ENCODE measurements at places on chromosomes 4 and X.
A peak's percentile ranks its signal among the peaks of the same experiment; 100 is the strongest.

DNA sequence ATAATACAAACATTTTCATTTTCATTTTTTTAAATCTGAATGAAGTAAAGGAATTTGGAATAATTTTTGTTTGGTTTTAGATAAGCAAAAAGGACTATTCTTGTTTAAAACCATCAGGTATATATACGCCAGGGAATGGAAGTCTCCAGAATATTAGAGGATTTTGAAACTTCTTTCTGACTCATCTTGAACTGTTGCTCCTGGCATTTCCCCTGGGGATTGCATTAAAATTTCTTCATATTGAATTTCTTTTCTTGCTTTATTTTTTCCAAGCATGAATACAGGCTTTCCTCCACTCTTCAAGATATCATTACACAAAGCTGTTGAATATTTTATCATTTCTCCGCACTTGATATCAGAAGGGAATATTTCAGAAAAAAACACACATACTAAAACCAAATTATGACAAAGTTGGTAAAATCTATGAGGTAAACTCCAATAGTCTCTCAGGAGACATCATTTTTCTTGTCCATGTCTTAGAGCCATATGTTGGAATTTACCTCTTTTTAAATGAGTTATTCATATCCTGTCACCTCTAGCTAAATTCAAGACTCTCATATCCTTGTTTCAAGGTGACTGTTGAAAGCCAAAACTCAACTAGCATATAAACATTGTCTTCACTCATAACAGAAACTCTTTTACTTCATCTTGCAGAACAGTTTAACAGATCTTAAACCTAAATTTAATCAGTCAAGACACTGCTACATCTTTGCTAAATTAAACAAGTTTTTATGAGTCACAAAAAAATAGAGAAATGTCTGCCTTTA is 20.7 kb upstream of the CSN1S1 start:
- no peak for DNase-seq

- DNase-seq: no peak
Observed at GRCh38 chr4:76441881-76442280, 6.9 kb downstream of the SHROOM3 start.

GRCh38 chr4:185880571-185880970 is 68.6 kb upstream of the SORBS2 start:
- no peak for DNase-seq

GRCh38 chrX:13463608-13464007 is 105.8 kb upstream of the EGFL6 start:
- DNase-seq: peak; percentile 34

- DNase-seq: no peak
Observed at GRCh38 chrX:154327038-154327820, 31.6 kb downstream of the TKTL1 start.

DNA sequence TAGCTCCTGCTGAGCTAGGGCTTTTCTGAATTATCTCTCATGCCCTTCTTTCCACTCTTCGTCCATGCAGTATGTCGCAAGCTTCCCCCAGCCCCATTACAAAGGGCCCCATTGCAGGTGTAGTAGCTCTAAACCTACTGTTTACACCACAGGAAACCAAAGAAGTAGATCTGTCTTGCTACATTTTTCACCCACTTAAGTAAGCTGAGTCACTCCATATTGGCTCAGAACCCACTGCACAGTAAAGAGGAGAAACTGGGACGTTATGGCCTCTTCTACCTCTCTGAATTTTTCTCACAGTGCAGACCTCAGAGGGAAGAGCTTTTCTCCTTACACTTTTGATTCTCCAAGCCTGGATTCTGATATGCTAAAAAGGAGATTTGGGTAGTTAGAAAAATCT is 200.2 kb downstream of the SMARCA1 start:
- DNase-seq: no peak

DNA sequence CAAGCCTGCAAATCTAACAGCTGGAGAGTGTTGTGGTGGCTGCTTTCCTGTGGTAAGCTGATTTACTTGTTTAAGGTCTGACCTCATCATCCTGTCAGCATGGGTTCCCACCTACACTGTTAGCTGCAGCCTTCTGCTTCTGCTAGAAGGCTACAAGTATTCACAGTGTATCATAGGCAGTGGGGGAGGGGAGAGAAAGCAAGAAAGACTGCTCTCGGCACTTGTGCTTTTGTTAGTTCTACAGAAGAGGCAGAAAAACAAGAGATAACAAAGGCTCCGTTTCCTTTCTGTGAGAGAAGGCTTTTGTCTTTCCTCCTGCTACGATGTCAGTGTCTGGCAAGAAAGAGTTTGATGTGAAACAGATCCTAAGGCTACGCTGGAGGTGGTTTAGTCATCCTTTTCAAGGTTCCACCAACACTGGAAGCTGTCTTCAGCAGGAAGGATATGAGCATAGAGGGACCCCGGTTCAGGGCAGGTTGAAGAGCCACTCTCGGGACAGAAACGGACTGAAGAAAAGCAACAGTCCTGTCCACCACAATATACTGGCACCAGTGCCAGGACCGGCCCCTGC is at the start of gene KLHL4:
TSS of gene KLHL4 (plus strand) at position 232 of the 571 bp plus-strand sequence. CDS start at position 324, 92 bp downstream.
- DNase-seq: peak; percentile 71

GRCh38 chr4:88137112-88137511 is 21.3 kb downstream of the ABCG2 start:
- DNase-seq: peak; percentile 35

DNA sequence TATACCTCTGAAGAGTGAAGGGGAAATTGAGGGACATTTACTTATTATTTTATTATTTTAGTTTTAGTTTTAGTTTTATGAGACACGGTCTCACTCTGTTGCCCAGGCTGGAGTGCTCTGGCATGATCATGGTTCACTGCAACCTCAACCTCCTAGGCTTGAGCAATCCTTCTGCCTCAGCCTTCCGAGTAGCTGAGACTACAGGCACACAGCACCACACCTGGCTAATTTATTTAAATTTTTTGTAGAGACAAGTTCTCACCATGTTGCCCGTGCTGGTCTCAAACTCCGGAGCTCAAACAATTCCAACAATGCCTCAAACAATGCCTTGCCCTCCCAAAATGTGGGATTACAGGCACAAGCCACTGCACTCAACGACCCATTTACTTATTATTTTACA is 68.4 kb upstream of the BMP2K start:
- DNase-seq: no peak

GRCh38 chr4:106951891-106952290 is 84.2 kb downstream of the DKK2 start:
- DNase-seq: no peak

DNA sequence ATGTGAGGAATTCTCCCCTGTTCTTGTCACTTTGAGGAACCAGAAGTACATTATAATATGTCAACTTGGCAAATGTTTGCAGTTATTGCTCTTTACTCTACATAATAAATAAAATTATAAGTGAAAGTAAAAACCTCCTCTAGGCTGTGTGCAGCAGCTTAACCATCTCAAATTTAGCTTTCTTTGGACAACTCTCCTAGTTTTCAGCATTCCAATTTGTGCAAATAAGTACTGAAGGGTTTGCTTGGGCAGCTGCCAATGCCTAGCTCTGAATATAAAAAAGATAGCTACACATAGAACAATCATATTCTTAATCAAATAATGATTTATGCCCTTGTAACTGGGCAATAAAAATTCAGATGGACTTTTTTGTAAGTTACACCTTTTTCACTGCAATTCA is 82.5 kb downstream of the GASK1B start:
- DNase-seq: no peak

- no peak for DNase-seq
Observed at GRCh38 chrX:38038501-38038900, 32.1 kb downstream of the SYTL5 start.

DNA sequence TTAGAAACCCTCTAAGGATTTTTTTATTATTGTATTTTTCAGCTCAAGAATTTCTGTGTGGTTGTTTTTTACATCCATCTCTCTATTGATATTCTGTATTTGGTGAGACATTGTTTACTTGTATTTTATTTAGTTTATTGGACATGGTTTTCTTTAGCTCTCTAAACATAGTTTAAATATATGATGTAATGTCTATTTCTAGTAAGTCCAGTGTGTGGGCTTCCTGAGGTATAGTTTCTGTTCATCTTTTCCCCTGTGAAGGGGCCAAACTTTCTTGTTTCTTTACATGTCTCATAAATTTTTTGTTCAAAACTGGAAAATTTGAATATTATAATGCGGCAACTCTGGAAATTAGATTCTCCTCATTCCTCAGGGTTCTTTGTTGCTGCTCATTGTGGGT is 28.2 kb upstream of the ATRX start:
- DNase-seq: no peak

DNA sequence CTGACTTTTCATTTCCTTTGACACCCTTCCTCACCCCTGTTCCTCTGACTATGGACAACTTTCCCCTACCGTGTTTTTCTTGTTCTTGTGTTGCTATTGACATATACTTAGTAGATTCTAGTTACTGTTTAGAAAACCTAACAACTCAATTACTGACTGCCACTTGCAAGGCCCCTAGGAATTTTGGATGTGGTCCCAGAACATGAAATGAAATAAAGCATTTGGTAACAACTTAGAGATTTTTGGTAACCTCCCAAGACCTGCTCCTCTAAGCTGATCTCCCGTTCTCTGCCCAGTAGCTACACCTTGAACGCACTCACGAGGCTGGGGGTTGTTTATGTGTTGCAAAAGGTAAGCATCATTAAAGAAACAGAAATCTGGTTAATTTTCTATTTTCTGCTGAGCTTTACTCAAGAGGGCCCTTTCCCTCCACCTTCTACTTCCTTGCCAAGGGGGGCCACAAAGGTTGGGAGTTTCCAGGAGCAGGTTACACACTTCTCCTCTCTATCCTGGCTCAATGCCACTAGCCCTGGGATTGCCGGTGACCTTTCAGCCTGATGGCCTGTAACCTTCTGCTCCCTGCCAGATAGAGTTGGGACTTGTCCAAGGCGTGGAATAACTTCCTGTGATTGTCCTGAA is 20.5 kb downstream of the GAB3 start:
- DNase-seq: peak; percentile 45

DNA sequence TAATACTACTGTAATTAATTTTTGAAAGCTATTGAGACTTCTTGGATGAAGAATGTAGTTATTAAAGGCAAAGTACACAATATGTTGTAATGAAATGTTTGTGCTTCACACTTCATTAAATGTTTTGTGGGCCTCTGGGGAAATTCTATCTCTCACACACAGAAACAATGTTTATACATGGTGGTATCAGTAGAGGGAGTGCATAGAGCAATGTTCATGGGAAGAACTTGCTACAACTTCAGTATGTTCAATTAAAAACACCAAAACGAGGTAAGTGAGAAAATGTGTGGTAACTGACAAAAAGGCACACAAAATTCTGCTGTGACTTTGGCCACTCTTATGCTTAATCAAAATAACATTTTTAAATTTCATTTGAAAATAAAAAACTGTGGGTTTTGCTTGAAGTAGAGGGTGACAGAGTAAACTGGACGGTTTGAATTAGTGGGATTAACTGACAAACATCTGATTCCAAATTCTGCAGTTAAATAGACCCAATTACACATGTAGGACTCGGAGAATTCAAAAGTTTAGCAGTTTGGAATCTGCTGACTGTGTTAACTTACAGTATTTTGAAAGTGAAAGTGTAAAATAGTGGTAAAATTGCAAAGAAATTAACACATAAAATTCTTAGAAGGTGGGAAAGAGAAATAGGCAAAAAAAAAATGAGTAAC is 111.4 kb upstream of the TTC29 start:
- peak; percentile 19 for DNase-seq

GRCh38 chrX:10173331-10173900 is 16.6 kb downstream of the CLCN4 start:
- DNase-seq: no peak

DNA sequence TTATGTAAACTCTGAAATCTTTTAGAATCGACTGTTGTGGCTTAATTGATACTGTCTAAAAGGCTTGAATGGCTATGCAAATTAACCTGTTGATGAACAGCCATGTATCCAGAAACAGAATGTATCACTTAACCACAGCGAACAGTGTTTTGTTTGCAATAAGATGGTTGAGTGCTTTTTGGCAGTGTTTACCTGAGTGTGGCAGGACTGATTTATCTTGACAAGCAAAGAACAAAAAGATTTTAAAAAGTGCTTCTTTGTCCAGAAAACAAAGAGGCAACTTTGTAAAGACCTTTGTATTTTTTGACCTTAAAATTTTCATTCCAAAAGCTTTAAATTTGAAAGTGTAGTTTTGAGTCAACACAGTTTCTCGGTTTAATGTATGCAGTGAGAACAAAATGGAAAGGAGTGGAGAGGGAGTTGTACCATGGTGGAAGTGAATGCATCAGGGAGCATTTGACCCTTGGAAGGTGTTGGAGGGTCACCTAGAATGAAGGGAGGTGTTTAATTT is 18.0 kb downstream of the ARHGAP10 start:
- no peak for DNase-seq

DNA sequence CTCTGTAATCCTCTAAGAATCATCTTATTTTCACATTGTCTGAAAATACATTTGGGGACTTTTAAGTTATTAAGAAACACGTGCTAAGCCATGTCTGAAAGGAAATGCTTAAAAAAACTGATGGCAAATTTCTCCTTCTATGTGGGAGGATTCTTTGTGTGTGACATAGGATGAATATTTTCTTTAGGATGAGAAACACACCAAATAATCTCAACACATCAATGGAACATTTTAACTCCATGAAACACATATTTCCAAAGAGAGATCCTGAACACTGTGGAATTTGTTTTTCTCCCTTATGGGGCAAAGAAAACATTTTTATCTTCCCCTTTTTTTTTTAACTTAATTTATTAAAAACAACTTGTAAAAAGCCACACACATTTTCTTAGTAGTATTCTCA is 153.8 kb upstream of the ANKRD50 start:
- DNase-seq: no peak

- DNase-seq: no peak
Observed at GRCh38 chr4:143396695-143397094, 60.0 kb downstream of the GAB1 start.

DNA sequence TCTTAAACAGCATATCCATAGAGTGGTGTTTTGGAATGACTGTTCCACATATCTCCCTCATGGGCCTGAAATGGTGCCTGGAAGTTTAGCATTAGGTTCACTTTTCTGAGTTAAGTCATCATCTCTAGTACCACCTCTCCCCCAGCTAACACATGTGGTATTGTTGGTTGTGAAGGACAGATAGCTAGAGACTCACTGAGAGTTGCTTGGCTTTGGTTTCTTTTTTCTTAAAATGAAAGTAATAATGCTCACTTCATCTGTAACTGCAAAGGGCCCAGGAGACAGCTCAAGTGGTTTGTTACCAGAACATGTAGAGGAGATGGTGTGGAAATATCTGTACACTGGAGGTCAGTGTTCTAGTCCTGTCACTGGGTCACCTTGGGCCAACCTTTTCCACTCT is 90.9 kb downstream of the EFNB1 start:
- DNase-seq: no peak

DNA sequence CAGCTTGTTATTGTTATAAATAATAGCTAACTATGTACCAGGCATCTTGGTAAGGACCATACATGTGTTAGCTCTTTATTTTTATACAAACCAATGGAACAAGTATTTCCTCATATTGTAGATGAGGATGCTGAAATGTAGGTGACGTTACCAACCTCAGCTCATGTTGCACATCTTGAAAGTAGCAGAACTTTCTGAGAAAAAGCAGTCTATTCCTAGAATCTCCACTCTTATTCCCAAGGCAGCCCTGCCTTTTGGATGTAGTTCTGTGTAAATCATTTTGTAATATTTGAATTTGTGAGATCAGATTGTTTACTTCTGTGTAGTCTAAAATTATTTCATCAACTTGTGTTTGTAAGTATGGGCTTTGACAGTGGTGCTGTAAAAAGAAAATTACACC is 5.3 kb downstream of the FHDC1 start:
- no peak for DNase-seq
